ENCODE measurements at places on chromosomes 3 and 15.

GRCh38 chr3:120173056-120173675 is 78.9 kb upstream of the GSK3B start:
- DNase-seq = no peak

- no peak for DNase-seq
Observed at GRCh38 chr15:87896936-87897335, 359.6 kb downstream of the NTRK3 start.

DNA sequence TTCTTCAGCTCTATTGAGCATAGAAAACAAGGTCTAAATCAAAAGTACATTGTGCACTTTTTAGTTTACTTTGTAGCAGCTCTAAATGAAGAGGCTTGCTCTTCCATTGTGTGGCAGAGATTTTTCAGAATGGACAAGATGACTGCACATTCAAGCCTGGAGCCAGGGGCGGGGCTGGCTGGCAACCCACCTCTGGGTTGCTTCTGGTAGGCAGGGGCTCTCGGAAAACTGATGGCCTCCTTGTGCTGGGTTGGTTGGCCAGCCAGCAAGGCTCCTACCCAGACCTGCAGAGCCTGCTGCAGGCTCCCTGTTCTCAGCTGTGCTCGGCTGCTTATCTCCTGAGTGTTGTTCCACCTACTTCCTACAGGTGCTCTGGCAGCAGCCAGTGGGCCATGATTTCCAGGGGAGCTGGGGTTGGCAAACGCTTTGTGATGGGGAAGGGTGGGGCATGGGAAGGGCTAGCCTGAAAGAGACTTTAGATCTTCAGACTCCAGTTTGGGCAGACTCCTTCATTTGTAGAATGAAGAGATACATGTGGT is 8.8 kb downstream of the BSN start:
- no peak for DNase-seq

DNA sequence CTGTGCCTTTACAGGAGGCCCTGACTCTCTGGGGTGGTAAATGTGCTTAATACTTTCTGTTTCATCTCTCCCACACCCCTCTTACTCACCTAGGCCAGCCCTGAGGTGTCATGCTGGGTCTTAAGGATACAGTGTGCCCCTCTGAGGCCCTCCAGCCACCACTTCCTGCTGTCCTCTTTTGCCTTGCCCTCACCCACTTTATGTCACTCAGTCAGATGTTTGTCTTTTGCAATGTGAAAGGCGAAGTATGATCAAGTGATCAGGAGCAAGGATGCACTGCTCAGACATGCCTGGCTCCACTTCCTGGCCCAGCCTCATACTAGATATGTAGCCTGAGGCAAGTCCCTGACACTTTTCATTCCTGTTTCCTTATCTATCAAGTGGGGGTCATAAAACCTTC is 339.0 kb upstream of the NR2E3 start:
- no peak for DNase-seq

DNA sequence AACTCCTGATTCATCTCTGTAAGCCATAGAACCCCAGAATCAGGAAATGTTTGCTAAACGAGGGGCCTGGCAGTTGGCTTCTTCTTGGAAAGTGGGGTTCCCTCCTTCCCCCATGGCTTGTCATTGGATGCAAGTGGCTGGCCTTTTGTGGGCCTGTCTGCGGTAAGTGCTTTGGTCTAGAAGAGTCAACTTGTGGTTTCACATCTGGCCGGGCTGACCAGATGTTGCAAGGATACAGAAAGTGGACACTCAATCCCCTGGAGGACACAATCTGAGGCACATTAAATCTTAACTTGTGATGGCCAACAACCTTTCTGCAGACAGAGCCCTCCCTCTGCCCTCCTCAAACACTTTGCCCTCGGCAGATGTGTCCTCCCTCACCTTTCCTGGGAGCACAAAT is 1.1 kb downstream of the FAH start:
- DNase-seq = no peak

- DNase-seq = no peak
Observed at GRCh38 chr15:80990955-80991354, 1.3 kb upstream of the MESD start.

GRCh38 chr3:152283492-152284381 is 15.0 kb downstream of the MBNL1 start:
- DNase-seq = no peak

GRCh38 chr3:78647726-78648125 is 1120.1 kb downstream of the ROBO1 start:
- DNase-seq = no peak

DNA sequence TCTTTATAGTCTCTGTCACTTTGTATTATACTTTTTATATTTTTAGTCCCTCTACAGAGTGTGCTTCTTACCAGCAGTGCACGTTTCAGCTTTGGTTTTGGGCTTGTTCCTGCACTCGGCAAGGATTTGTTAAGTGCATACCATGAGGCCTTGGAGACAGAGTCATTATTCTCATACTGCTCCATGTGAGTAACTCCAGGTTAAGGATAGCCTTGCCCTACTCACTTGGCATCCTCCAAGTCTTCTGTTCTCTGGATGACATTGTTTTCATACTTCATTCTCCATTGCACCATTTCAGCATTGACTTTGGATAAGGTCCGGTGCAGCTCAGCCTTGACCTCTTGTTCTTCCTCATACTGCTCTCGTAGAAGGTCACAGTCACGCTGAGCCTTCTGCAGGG is 96.4 kb downstream of the MYH15 start:
- no peak for DNase-seq

- DNase-seq = no peak
Observed at GRCh38 chr3:16824081-16824696, 60.6 kb upstream of the PLCL2 start.

GRCh38 chr3:10804183-10804648 is 11.8 kb upstream of the SLC6A11 start:
- no peak for DNase-seq

GRCh38 chr3:33900809-33901505 is 102.5 kb downstream of the PDCD6IP start:
- DNase-seq = no peak

- no peak for DNase-seq
Observed at GRCh38 chr15:29091666-29092065, 178.0 kb downstream of the NSMCE3 start.

DNA sequence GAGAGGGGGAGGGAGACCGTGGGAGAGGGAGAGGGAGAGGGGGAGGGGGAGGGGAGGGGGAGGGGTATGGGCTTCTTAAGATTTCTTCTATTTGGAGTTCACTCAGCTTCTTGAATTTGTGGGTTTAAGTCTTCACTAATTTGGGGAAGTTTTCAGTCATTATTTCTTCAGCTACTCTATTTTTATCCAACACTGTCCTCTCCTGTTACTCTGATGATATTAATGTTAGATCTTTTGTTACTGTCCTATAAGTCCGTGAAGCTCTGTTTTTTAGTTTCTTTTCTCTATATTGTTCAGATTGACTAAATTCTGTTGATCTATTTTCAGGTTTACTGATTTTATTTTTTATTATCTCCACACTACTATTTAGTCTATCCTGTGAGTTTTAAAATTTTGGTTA is 351.5 kb upstream of the TPM1 start:
- DNase-seq = no peak

GRCh38 chr15:66138096-66138783 is 115.3 kb downstream of the MEGF11 start:
- DNase-seq = no peak

- DNase-seq = no peak
Observed at GRCh38 chr3:142040941-142041491, 108.3 kb downstream of the TFDP2 start.

DNA sequence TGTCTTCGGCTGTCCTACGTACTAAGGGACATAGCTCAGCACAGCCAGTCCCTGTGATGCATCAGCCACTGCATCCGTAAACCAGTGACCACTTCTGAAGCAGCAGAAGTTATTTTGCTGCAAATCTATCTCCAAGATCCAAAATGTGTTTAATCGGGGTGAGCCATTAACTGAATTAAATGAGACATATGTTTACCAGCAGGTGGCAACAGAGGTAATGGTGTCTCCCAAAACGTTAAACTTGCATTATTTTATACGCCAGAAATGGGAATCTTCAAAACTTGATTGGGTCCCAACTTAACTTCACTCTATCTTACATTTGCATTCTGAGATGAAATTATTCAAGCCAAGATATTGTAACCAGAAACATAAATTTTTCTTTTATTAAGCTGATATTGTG is 75.3 kb upstream of the BOC start:
- no peak for DNase-seq

DNA sequence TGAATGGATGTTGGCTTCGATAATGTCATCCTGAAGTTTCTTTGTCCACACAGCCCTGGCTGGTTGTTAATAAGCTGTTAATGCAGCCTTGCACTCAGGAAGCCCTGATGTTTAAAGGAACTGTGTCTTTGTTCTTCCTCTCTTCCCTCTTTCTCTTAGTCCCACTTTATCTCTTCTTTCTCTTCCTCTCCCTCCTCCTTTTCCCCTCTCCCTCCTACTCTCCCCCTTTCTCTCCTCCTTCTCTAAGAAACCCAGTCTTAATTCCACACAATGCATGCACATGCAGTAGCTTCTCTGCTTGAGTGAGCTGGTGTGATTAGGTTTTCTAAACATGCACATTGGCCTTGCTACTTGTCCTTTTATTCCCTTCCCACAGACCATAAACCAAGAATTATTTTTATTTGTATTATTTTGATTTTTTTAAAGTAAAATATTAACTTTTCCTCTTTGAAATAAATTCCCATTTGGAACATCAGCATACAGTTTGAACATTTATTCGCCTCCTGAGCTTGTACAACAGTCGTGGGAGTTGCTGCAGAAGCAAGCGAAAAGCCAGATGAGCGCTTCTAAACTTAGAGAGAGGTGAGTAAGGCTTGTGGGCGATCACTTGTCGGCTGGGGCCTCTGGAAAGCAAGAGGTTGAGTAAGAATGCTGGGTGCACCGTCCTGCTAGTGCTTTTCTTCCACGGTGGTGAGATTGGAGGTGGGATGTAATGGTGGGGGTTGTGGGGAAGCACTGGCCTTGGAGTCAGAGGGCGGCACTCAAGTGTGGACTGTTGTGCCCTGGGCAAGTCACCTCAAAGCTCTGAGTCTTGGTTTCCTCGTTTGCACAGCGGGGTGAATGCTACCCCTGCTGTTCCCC is 7.2 kb downstream of the GHRL start:
- no peak for DNase-seq

GRCh38 chr3:126067959-126068358 is 16.0 kb downstream of the SLC41A3 start:
- no peak for DNase-seq

DNA sequence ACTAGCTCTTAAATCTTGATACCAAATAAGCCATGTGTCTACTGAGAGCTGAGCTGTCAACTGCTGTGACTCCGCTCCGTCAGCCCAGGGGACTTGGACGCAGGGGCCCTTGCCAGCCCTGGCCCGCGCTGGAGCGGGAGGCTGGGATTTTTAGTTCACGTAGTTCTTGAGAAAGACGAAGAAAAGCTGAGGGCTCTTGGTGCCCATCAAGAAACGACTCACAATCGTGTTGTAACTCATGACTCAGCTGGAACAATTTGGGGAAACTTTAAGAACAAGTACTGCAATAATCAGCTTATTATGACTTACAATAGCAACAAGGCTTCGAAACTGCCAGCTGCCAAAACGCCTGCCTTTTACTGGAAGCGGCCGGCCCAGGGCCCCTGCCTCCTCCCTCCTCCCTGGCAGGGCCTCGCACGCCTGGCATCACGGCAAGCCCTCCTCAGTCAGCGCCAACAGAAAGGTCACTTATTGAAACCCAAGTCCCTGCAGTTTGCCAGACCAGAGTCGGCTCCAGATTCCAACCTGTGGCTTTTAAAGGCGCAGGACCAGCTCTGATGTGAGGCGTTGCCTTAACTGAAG is 60.3 kb downstream of the RGMA start:
- DNase-seq = no peak

DNA sequence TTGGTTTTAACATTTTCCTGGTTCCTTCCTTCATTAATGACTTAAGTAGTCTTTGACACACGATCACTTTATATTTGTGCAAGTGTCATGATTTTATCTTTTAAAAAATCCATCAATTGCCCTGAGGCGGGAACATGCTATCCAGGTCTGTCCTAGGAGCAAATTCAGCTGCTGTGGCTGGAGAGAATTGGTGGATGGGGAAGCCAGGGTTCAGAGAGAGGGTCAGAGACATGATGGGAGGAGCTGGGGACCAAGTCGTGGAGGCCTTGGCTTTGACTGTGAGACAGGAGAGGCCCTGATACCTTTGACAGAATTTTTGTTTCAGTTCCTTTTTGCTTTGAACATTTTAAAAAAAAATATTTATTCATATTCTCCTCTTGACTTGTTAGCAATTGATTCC is 89.0 kb downstream of the CHRNA7 start:
- DNase-seq = no peak

- DNase-seq = no peak
Observed at GRCh38 chr3:129593595-129594339, 12.7 kb downstream of the PLXND1 start.

DNA sequence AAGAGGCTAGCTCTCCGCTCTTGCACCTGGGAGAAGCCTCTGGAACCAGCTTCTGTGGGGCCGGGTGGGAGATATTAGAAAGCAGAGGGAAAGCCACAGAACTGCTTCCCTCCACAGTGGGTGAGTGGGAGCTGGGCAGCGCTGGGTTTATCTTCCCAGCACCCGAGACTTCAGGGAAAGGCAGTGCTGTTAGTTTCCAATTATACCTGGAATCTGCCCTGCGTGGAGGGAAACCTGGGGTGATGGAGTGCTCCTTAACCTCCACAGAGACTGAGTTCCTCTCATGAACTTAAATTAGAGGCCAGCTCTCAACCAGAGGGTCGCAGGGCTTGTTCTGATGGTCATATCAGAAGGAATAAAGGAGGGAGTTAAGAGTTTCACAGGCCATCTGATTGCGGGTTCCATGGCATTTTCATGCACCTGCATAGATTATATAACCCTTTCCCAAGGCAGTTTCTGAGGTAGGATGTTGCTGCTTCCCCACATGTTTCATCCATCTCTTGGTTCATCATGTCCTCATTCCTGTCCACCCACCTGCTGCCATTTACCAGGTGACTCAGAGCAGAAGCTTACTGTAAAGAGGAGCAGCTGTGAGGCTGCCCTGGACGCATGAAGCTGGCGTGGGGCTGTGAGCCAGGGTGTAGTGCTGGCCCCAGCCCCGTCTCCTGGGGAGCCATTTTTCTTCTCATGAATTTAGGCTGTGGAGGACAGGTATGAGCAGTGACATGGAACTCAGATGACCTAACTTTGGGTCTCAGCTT is 42.5 kb downstream of the CA12 start:
- DNase-seq = no peak

GRCh38 chr15:72423256-72423655 is 25.2 kb downstream of the TMEM202 start:
- DNase-seq = no peak

GRCh38 chr3:50173685-50174516 is 17.5 kb upstream of the GNAT1 start:
- no peak for DNase-seq

Measured in naive thymus-derived CD8-positive, alpha-beta T cell (primary cell).